ENCODE measurements at places on chromosomes 11 and 22.

DNA sequence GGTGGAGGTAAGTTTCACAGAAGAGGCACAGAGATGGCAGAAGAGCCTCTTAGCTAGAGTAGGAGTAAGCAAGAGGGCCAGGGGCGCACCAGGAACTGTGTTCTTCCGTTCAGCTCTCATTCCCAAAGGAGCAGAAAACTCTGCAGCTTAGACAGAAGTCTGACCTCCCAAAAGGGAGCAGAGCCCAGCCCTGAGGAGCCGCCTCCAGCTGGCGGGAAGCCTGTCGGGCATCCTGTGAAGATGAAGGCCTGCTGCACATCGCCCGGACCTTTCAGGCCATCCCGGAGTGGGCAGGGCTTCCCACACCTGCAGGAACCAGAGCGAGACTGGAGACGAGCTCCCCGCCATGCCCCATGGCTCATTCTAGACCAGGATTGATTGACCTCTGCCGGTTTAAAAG, 1102.8 kb downstream of the BRD1 start:
- DNase-seq: no peak

DNA sequence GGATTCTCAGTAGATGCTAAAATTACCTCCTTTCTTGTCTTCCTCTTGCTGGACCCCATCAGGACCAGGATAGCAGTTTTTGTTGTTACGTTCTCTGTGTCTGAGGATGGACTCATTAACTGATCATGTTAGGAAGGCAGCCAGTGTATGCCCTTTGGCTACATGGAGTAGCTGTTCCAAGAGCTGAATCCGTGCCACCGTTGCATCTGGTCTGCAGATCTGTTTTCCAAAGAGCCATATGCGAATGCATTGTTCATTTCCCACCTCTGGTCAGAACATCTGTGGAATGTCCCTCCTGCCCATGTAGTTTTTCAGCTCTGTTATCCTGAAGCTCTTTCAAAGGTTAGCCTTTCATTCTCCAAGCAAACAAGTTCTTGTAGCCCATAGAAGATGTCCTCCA, 188.4 kb downstream of the SPON1 start:
- no peak for DNase-seq

GRCh38 chr11:26851696-26852095, 129.8 kb upstream of the SLC5A12 start:
- DNase-seq: no peak

DNA sequence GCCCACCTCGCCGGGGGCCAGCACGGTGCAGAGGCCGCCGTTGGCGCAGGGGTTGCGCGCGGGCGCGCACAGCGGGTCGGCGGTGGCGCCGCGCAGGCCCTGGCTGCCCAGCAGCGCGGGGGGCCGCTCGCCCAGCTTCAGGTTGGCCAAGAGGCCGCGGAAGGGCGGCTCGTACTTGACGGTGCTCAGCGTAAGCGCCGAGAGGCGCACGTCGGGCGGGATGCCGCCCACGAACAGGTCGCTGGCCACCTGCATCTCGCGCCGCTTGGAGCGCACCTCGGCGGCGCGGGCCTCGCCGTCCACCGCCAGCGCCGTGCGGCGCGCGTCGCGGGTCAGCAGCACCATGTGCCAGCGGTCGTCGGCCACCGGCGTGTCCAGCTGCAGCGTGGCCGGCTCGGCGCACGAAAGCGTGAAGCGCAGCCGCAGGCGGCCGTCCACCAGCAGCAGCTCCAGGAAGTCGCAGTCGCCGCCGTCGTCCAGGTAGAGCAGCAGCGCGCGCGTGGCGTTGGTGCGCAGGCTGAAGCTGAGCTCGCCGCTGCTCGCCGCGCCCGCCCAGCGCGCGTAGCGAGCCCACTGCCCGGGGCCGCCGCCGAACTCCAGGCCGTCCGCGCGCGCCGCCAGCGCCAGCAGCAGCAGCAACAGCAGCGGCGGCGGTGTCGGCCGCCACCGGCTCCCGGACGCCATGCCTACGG, 9.8 kb downstream of the NRXN2 start:
- no peak for DNase-seq

DNA sequence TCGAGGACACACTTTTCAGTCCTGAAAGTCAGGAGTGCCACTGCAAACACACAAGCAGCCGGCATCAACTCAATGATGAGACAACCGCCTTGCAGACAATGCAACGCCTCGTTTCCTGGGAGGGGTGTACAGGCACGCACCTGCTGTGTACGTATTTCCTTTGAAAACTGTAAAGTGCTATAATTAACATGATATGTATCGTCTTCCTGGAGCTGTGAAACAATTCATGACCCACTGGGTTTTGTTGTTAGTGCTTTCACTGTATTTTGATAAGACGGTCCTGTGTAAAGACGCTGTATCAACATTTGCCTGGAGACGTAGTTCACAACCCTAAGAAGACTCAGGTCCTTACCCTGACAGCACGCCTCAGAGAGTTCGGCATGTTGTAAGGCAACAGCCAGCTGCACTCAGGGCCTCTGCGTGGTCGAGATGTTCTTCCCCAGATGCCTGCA, 105.7 kb upstream of the ANO1 start:
- DNase-seq: no peak

DNA sequence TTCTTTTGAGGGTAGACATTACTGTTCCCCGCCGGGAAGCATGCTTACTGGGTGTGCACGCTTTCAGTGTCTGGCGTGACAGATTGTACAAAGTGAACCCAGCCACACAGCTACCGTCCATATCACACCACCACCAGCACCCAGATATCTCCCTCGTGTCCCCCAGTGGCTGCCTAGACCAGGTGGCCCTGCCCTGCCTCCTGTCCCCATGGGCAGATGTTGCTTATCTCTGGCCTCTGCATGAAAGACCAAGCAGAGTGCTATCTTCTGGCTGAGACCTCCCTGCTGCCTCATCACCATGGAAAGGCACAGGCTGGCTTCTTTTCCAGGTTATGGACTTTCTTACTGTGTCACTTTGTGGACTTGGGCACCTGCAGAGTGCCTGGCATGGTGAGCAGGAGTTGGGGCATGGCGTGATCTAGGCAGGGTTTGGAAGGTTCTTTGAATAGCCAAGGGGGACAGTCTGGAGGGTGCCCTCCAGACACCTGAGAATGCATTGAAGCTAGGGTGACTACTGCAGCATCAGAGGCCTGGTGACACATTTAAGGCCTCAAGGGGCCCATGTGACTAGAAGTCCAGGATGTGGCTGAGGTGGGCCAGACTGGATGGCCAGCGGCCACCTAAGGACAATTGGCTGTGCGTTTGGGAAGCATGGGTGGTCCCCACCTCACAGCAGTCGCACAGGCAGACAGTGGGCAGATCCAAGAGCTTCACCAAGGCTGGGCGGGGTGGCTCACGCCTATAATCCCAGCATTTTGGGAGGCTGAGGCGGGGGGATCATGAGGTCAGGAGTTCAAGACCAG, 4.7 kb downstream of the TANGO2 start:
- DNase-seq: no peak

- DNase-seq: no peak
Measured at GRCh38 chr11:43580735-43581369, 99.7 kb upstream of the HSD17B12 start.

GRCh38 chr11:2471048-2471803, 26.4 kb downstream of the KCNQ1 start:
- DNase-seq: no peak

DNA sequence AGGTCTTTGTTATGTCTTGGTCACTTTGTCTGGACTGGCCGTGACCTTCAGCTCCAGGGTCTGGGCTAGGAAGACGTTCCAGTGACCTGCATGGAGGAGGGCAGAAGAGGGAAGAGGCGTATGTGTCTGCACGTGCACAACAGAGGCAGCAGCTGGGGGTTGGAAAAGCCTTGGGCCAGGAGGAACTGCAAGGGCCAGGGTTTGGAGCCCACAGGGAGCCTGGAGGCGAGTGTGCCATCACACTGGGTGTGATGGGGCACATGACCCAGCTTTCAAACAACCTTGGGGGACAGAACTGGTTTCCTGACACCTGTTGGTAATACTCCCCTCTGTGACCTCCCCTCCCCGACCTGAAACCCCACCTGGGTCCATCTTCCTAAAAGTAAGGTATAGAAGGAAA, 34.7 kb downstream of the CHRDL2 start:
- no peak for DNase-seq

- DNase-seq: no peak
Measured at GRCh38 chr11:34667810-34668582, 47.1 kb downstream of the EHF start.

DNA sequence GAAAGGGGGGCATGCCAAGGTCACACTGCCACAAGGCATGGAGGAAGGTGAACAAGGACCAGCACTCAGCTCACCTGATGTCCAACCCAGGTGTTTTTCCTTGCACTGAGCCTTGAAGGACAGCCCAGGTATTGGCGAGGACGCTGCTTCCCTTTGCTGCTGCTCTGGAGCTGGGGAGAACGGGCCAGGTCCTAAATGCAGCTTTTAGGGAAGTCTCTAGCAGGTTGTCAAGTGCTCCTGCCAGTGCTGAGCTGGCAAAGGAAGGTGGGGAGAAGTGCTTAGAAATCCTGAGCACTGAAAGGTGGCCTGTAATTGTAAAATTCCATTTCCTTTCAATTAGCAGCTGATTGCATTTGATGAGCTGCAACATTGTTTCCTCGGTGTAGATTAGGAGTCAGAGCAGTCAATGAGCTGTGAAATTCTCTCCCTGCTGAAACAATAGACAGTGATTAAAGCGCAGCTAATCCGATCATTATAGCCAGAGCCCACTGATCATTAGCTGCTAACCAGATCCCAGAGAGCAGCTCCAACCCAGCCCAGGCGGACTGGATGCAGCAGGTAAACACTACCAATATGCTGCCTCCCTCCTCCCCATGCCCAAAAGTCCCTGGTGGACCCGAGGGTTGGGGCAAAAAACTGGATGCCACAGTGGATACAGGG, 507.6 kb downstream of the INSC start:
- no peak for DNase-seq

DNA sequence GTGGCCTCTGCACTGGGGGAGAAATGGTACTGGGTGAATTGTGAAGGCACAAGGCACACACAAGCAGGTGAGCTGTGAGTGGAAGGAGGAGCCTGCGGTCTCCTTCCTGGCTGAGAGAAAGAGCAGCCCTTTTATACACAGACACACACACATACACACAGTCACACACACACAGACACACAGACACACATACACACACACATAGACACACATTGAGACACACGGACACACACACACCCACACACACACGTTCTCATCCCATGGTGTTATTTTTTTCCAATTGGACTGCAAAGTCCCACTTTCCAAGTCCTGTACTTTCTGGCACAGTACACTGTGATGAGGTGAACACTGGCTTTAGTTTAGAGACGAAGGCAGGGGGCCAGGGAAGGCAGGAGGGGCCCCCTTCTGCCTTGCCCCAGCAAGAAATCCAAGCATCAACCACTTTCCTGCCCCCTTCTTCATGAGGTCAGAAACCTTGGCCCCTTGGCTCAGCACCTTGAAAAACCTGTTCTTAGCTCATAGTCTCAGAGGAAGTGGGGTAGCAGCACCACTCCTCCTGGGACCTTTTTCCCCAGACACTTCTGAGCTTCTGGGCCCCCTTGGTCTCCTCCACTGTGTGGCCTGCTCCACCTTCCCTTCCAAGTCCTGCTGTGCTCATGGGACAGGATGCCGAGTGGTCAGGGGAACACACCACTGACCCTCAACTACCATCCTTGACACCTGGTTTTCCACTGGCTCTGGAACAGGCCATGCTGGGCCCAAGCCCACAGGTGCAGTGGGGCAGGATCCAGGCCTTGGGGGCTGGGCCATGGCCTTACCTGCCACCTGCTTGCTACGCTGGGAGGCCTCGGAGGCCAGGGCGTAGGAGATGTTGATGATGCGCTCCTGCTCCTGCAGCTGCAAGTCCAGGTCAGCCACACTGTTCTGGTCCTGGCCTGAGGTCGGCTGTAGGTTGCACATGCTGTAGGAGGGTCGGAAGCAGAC, 43.8 kb downstream of the C11orf58 start:
- DNase-seq: no peak

- no peak for DNase-seq
Measured at GRCh38 chr22:21826204-21826603, 41.2 kb downstream of the MAPK1 start.

DNA sequence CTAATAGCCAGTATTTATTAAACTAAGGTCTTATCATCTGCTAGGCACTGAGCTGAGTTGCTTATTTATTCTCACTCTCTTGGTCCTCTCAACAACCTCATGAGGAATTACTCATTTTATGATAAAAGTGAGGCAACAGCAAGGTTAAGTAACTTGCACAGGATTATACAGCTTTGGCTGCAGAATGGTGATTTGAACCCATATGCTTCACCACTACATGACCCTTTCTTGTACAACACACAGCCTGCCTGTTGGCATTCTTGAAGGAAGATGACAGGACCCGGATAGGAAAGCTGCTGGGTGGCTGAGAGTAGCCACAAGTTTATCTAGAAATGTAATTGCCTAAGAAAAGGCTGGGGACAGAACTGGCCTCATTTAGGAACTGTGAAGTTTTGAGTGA, 5.3 kb upstream of the PARVA start:
- no peak for DNase-seq

DNA sequence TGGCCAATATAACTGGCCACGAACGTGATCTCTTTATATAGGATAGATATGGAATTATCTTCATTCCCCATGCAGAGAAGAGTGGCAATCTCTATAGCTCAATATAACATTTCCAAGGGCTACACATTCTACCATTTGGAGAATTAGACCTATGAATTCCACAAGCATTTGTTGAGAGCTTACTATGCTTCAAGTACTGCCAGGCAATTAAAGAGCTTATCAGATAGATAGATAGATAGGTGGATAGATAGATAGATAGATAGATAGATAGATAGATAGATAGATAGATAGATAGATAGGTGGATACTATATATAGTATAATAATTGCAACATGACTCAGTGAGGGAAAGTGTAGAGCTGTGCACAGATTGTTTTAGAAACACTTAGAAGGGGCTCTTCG, 1.5 kb upstream of the OR6X1 start:
- DNase-seq: no peak

- DNase-seq: no peak
Measured at GRCh38 chr11:21588754-21589153, 604.1 kb upstream of the ANO5 start.

DNA sequence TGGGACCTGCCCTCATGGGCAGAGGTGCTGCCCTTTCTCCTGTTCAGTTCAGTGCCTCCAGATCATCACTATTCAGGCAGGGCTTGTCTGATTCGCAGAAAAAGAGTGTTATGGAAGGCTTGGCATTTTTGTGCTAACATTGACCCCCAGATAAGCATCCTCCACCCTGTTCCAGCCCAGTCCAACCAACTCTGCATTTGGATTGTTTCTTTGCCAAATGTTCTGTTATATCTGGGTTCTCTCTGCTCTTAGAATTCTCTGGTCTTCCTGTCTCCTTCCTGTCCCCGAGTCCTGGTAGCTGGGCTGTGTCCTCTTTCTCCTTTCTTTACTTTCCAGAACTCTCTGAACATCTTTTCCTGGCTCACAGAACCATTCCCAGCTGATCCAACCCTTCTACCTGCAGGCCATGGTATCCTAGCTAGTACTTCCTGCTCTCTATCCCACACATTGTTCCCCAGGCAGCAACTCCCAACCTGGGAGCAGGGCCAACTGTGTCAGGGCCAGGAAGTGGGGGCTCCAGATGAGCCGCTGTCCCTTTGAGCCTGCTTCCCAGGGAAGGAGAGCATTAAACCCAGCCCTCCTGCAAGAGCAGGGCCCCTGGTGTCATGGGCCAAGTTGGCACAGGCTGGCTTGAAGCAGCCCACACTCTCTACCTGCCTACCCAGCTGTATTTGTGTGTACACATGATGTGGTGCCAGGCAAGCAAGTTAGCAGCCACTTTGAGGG, 280.7 kb upstream of the CADM1 start:
- DNase-seq: no peak

- DNase-seq: no peak
Measured at GRCh38 chr11:69353696-69354544, 60.0 kb downstream of the MYEOV start.
